Stimulated activated CD4-positive, alpha-beta T cell treated with anti-CD3 and anti-CD28 coated beads, Interleukin-12 subunit alpha, Interleukin-12 subunit beta, amount 100 ng/mL, for 24 hours (primary cell): ENCODE measurements at places on chromosomes 7 and 10.

DNA sequence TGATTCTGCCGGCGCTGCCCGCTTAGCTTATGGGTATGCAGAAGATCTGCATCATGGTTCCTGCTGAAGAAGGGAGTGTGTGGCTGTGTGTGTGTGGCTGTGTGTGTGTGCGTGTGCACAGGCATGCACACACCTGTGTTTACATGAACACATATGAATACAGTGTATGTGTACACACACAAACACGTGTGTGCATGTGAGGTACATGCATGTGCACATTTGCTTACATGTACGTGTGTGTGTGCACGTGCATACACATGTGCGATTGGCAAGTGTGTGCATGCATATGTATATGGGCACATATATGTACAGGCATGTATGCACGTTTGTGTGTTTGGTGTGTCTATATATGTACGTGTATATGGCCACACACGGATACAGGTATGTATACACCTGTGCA, 16.4 kb upstream of the FAM20C start:
- DNase-seq = no peak

DNA sequence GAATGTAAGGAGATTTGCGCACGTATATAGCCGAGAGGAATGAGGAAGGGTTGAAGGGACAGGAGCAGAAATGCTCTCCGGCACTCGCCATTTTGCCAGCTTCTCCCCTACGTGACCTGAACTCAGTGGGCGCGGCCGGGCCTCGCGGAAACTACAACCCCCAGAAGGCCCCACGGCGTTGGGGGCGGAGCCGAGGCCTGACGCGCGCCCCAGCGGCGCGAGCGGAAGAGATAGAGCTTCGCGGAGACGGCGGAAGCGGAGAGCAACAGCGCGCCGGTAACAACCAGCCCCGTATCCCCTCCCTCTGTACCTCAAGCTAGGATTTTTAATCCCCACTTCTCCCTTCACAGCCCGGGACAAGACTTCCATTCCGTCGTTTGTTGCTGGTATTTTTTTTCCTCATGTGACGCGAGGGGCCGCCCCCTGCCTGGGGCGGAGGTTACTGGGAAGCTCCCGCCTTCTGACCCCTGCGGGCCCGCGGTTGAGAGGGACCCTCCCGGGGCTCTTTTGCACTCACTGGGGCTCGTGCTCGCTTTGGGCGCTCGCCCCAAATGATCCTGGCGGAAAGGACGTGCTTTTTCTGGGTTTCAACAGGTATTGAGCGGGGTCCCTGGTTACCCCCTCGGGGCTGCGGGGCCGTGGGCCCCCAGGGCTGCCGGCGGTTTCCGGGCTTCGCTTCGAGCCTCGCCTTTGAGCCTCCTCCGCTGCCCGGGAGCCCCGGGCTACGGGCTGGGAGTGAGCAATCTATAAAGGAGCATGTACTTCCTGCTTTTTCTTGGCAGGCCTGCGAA, at the start of gene R3HCC1L:
Gene R3HCC1L, plus strand, starts transcription at position 227 of the 791 bp plus-strand sequence. CDS start 73,458 bp downstream, outside the sequence.
- peak; percentile 92 for DNase-seq

DNA sequence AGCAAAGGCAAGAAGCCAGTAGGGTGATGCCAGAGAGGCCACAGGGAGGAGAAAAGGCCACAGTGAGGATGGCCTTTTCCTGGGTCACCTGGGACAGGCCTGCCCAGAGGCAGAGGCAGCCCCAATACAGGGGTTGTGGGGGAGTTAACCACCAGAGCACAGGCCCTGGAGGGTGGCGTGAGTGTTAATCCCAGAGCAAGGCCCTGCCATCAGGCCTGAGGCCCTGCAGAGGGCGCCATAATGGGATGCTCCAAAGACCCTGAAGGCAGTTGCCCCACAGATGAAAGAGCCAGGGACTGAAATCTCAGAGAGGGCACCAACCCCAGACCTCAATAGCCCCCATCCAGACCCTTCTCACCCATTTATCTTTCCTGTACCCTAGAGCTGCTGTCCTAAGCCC, 23.9 kb downstream of the SLC13A4 start:
- DNase-seq = no peak

GRCh38 chr10:49512121-49512809, 26.7 kb downstream of the ERCC6 start:
- no peak for DNase-seq

DNA sequence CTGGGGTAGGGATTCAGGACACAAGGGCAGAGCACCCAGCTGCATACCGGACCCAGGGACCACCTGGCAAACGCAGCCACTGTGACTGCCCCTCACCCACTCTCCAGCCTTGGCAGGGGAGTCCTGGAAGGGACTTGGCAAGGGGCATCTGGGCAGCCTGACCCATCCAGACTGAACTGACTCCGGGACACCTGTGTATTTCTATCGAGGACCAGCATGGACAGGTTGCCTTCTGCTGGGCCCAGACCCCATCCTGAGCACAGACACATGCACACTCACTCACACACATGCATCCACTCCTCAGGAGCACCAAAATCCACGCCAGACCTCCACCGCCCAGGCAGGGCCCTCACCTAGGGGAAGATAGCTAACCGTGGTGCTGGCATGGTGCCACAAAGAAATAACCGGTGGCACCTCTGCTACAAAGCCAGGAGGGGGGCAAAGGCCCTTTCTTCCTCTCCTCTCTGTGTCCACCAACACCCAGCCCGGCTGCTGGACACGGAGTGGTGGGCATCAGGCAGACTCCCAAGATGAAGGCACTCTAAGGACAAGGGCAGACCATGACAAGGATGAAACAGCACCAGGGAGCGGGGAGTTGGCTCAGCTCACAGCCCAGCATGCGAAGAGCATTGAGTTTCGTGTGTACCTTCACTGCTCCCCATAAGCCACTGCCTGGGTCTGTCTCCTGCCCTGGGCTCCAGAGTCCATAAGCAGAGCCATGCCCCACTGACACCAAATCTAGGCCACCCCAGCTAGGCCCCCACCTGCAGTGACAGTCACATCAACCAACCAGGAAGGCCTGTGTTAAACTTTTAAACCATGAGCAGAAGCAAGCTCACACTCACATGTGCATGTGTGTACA, 35.3 kb downstream of the KCNH2 start:
- DNase-seq = no peak

- DNase-seq = no peak
Observed at GRCh38 chr7:55306331-55306730, 58.8 kb upstream of the LANCL2 start.

- peak; percentile 62 for DNase-seq
Observed at GRCh38 chr7:55517191-55517633, 55.1 kb downstream of the VOPP1 start.
